ENCODE measurements at places on chromosomes 16 and 17.

- DNase-seq = no peak
Measured at GRCh38 chr17:73936908-73937627, 266.4 kb upstream of the RPL38 start.

DNA sequence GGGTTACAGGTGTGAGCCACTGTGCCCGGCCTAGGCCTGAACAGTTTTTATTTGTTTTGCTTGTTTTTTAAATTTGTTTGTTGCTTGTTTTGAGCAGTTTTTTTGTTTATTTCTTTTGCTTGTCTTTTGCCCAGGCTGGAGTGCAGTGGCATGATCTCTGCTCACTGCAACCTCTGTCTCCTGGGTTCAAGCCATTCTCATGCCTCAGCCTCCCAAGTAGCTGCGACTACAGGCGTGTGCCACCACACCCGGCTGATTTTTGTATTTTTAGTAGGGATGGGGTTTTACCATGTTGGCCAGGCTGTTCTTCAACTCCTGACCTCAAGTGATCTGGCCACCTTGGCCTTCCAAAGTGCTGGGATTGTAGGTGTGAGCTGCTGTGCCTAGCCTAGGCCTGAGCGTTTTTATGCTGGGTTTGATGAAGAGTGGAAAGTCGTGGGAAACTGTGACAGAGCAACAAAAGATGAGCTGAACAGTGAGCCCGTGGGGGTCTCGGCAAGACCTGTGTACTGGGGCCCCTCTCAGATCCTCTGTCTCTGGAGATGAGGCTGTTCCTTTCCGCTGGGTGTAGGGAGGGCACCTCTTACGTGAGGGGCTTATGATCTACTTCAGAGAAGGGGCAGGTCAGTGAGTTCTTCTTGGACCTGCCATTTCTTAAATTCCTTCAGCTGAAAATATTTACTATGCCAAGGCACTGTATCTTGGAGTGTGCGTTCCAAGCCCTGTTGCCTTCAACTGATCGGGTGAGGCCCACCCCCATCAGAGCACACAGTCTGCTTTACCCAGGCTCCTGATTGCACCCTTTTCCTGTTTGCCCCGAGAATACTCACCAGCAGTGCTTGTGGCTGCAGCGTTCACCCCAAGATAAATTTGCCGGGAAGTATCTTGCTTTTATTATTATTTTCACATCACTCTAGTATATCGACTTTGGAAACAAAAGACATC, 322.1 kb downstream of the SEC14L1 start:
- DNase-seq = no peak

DNA sequence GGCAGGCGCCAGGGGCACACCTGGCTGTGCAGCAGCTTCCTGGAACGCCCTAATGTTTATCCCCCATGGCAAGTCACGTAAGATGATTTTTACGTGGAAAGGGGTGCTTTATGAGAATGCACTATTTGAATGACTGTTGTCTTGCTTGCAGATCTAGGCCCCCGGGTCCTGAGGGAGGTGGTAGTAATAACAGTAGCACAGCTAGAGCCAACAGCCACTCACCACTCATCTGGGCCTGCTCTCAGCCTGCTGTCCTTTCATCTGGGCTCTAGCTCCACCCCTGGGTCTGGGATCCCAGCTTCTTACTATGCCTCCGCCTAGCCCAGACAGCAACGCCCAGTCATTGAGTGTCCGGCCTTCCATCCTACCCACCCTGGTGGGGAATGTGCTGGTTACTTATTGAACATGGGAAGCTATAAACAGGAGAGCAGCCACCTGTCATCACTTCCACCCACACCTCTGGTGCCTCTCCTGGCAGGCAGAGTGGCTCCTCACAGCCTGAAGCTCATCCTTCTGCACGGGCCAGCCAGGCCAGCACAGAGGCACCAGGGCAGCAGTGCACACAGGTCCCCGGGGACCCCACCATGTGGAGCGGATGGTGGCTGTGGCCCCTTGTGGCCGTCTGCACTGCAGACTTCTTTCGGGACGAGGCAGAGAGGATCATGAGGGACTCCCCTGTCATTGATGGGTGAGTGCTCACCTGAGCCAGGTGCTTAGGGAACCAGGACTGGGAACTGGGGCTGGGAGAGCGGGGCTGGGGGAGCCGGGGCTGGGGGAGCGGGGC, 16.6 kb downstream of the DPEP1 start:
- DNase-seq = no peak

DNA sequence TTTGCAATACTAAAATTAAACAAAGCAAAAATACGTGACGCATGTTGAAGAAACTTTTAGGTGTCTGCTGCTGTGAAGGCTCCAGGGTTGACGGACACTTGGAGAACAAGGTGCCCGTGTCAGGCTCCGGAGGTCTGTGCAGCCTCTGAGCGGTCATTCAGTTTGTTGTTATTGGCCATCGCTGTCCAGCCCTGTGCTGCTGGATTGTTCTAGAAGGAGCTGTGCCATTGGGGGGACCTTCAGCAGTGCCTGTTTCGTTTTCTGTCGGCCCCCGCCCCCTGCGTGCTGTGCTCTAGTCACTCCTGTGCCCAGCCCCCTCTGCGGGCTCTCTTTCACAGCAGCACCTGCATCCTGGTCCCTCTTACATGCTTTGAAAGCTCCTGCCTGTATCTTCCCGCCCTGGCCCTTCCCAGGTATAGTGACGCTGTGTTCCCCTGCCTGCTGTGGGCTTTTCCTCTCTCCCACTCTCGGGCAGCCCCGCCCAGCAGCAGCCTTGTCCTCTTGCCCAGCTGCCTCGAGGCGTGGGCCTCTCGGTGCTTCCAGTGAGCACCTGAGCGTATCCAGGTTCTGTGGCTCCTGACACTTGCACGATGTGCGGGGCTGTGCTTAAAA, 50.7 kb downstream of the RNF213 start:
- DNase-seq = no peak

- DNase-seq = no peak
Measured at GRCh38 chr17:76458580-76459490, 5.9 kb upstream of the UBE2O start.

GRCh38 chr16:89084814-89085612, 8.6 kb upstream of the ACSF3 start:
- DNase-seq = no peak
